ENCODE measurements at places on chromosomes 12 and 14. TPM values are rescaled to one million over a fixed set of nuclear protein-coding genes. Genes with fewer than 3 reads are reported as not detected.

DNA sequence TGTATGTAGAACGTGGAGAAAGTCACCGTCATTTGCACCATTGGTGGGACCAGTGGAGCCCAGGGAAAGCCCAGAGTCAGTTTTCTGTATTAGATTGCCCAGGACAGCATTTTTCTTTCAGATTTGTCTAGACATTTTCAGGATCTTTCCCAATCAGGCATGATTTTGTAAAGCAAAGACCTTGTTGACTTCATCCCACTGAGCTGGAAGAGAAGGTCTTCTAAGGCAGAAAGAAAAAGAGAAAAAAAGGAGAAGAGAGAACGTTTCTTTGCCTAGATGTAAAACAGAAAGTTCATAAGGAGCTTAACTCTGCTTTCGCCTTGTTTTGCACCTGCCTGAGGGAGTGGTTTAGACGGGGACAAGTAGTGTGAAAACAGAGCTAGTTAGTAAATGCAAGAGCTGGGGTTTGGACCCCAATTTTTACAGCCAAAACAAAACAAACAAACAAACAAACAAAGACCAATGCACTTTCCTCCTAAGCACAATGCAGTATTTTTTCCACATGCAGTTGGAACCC lies 273.1 kb downstream of the ZFP36L1 start:
- peaks cover 5% of the 10 kb centered on the region for H3K36me3 ChIP-seq
- no peaks in the 10 kb centered on the region for H3K27me3 ChIP-seq

GRCh38 chr12:124913474-124914391 lies 717 bp downstream of the UBC start:
- H3K36me3 ChIP-seq, result peaks cover 73% of the 10 kb centered on the region
- DNase-seq, result peak; percentile 91
- H3K4me3 ChIP-seq, result peak overlapping the region; percentile 95
- H3K27me3 ChIP-seq, result no peaks in the 10 kb centered on the region
- H3K27ac ChIP-seq, result peak overlapping the region; percentile 100

The RASAL1 gene
- total RNA-seq, result not detected

GRCh38 chr12:119666226-119666795 lies 1.6 kb upstream of the PRKAB1 start:
- no peak overlapping the region for H3K27ac ChIP-seq
- H3K4me3 ChIP-seq, result no peak overlapping the region
- peaks cover 19% of the 10 kb centered on the region for H3K4me1 ChIP-seq
- DNase-seq, result no peak

DNA sequence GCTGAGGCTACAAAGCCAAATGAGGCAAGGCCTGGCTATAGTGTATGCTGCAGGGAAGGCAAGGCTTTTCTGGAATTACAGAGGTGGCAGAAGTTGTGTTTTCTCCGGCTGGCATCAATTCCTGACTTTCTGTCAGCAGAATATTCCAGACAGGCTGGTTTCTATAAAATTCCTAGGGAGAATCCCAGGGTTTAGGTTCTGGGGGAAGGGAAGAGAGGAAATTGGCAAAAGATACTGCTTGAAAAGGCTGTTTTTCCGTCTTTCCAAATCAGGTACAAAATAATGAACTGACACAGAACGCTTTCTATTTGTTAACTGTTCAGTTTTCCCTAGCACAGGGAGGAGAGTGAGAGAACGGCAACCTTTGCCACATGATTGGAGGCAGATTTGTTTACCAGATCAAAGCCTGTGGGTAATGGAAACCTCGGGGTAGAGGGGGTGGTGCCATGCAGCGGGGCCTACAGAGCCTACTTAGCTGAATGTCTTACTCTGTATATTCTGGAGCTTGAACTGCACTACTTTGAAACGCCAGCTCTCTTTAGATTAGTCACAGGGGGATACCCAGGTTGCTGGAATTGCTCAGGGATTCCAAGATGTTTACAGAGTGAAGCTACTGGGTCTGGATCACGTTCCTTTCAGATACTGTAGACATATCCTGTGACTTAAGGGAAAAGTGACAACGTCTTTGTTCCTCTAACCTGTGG lies 65.8 kb upstream of the DACT1 start:
- DNase-seq, result no peak
- no peaks in the 10 kb centered on the region for H3K4me1 ChIP-seq
- peaks cover 6% of the 10 kb centered on the region for H3K36me3 ChIP-seq
- H3K27ac ChIP-seq, result no peak overlapping the region

The NPAS3 gene
- 0.79 TPM for total RNA-seq
